ENCODE measurements at places on chromosomes 3 and 15. TPM values are rescaled to one million over a fixed set of nuclear protein-coding genes. Genes with fewer than 3 reads are reported as not detected.

Gene CCR1
- 15.9 TPM for total RNA-seq

DNA sequence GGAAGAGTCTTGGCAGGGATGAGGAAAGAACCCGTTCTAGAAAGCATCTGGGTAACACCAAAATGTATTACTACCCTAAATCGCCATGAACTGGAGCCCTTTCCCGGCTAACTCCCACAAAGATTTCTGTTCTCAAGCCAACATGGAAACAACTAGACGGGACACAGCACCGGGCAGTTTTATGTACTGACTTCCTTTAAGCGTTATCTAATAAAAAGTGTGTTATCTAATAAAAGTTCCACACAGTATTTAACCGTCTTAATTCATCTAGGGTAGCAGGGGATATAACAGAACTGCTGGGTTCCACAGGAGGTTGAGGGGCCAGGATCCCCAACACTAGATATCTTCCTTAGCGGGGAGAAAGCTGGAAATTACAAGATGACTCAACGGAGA lies 347 bp upstream of the C3orf62 start:
- DNase-seq: no peak

DNA sequence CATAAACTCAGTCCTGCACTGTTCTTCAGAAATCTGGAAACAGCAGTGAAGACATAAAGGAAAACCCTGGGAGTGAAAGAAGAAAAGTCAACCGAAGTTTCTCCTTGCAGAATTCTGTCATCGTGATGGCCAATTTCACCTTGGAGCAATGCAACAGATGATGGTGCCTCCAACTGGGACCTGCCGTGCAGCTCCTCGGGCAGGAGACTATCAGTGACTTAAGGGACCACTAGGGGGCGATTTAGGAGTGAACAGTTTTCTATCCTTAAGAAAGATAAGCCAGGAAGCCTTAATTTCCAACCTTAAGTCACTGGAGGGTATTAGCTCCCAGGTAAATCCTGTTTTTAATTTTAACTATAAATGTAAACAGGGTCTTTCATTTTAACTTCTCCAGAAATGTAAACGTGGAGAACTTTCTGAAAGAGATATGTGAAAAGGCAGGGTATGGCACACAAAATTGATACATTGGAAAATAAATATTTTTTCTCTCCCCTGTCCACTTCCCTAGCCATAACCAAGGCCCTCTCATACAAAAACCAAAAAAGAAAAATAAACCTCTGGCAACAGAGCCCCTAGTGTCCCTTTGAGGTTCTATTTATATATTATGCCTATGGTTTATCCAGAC lies 116.3 kb downstream of the PDZRN3 start:
- no peak for DNase-seq

- no peak for DNase-seq
Measured at GRCh38 chr15:33021806-33022389, 172.6 kb downstream of the FMN1 start.

GRCh38 chr3:190446573-190447279 lies 3.0 kb downstream of the TMEM207 start:
- DNase-seq: no peak

DNA sequence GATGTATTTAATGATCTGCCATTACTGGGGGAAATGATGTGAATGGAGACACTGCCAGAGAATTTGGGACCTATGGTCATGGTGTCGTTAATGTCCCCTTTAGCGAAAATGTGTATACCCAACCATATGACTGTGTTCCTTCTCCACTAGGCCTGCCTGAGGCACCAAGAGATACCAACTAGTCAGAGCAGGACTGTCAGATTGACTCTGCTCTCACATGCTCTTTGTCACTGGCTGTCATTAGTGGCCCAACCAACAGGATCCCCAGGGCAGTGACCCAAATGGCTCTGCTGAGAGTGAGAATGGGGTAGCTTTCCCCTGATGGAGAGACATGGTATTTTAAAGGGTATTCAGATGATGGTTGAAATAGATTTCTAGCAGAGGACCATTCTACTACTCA lies 2.8 kb downstream of the TAGLN3 start:
- no peak for DNase-seq

DNA sequence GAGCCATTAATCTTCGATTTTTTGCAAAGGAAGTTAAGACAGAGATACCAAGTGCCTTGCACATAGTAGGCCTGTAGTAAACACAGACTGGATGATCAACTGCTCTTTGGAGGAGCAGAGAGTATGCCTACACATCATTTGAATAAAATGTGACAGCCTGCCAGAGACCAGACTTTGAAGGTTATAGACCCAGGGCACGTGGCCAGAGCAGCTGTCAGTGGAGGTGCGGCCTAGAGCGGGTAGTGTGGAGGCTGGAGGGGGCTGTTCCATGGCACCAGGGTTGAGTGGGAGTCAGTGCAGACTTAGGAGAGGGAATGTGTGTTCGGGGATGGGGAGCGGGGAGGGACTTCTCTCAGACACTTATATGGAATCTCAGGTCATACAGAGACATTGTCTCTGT lies 80.8 kb downstream of the SMAD3 start:
- DNase-seq: no peak

DNA sequence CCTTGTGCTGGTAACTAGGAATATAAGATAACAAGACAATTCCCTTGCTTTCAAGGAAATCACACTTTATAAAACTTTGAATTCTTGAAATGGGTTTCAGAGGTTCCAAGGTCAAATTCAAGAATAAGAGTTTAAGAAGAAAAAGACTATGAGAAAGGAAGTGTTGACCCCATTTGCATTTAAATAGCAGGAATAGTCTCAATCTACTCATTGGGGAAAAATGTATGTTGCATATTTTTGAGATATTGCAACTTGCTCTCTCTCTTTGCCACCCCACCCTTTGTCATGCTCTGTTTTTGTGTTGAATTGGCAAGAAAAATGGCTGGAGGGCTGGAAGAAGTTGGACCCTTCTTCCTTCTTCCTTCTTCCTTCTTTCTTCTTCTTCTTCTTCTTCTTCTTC lies 699.2 kb downstream of the TUSC7 start:
- DNase-seq: no peak

DNA sequence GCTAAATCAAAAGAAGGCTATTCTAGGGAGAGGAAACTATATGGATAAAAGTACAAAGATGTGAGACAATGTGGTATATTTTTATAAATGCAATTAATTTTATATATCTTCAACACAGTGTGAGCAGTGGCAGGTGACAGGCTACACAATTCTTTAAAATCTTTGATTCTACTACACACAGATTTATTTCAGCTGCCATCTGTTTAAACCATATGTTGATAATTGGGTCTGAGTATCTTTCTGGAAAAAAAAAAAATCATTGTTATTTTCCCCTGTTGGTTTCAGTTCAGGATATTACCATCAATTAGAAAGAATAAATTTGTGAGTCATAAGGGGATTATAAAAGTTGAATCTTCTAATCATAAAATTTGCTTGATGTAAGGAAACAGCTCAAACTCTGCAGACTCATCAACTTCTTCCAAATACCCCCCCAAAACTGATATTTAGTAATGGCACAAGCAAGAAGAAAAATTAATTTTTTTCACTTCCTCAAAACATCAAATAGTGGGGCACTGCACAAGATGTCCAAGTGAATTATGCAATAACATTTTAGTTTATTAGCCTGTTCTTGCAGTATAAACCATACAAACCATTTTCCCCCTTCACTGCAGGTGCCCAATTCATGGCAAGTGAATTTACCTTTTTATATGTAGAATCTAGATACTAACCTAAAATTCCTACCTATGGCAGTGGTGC lies 12.0 kb downstream of the PIERCE2 start:
- DNase-seq: no peak

- DNase-seq: peak; percentile 36
Measured at GRCh38 chr15:35624881-35625280, 78.9 kb upstream of the DPH6 start.

Gene ALS2CL
- 4.3 TPM for total RNA-seq

GRCh38 chr3:63124090-63124489 lies 154.0 kb upstream of the SYNPR start:
- DNase-seq: no peak

DNA sequence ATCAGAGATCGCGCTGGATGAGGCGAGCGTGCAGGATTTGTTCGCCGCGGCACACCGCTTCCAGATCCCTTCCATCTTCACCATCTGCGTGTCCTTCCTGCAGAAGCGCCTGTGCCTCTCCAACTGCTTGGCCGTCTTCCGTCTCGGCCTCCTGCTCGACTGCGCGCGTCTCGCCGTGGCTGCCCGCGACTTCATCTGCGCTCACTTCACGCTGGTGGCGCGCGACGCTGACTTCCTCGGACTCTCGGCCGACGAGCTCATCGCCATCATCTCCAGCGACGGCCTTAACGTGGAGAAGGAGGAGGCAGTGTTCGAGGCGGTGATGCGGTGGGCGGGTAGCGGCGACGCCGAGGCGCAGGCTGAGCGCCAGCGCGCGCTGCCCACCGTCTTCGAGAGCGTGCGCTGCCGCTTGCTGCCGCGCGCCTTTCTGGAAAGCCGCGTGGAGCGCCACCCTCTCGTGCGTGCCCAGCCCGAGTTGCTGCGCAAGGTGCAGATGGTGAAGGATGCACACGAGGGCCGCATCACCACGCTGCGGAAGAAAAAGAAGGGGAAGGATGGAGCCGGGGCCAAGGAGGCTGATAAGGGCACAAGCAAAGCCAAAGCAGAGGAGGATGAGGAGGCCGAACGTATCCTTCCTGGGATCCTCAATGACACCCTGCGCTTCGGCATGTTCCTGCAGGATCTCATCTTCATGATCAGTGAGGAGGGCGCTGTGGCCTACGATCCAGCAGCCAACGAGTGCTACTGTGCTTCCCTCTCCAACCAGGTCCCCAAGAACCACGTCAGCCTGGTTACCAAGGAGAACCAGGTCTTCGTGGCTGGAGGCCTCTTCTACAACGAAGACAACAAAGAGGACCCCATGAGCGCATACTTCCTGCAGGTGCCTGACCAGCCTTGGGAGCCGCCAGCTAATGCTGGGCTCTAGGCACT lies 819 bp downstream of the KLHL40 start:
- DNase-seq: no peak

- no peak for DNase-seq
Measured at GRCh38 chr3:45105855-45106671, 40.1 kb downstream of the CDCP1 start.

DNA sequence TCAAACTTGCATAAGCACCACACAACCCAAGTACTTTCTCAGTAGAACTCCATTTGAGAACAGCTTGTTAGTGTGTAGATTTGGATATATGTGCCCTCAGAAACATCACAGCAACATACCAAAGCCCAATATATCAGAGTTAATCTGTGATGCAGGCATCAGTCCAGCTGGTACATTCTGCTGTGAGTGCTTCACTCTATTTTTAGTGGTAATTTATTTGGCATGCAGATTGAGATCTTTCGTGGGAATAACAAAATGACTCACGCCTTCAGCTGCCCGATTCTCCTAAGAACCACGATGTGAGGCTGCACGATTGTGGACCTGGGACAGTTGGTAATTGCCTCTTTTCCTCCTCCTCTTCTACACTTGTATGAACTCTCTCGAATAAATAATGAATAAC lies 730.7 kb downstream of the SQOR start:
- DNase-seq: no peak

Measured in omental fat pad (tissue), 4 donors.